ENCODE measurements at places on chromosomes 5 and 9.
A peak's percentile ranks its signal among the peaks of the same experiment; 100 is the strongest.

- no peak for DNase-seq
These were observed 2.7 kb upstream of the PURA start for GRCh38 chr5:140111011-140111858.

GRCh38 chr5:168765551-168766425, 186.6 kb upstream of the PANK3 start:
- no peak for DNase-seq

- peak; percentile 76 for DNase-seq
These were observed 87.2 kb downstream of the PTTG1 start for GRCh38 chr5:160508780-160509361.

DNA sequence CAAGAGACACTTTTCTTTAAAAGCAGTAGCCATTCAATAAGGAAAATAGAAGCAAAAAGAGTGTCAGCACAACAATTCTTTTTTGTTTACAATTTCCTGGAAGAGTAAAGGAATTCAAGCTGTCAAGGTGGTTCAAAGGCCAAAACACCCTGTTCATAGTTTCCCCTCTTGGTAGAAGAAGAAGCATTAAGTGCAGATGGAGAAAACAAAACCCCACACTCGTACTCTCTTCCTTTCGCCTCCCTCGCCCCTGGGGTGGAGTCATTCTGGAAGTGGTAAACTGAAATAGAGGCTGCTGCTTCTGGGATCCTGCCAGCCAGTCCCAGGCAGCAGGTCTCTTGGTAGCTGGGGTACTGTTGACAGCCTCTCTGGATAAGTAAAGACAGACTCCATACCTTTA, 105.0 kb downstream of the ANKRD55 start:
- no peak for DNase-seq

GRCh38 chr9:34663303-34663605, 797 bp upstream of the CCL27 start:
- DNase-seq, result no peak

DNA sequence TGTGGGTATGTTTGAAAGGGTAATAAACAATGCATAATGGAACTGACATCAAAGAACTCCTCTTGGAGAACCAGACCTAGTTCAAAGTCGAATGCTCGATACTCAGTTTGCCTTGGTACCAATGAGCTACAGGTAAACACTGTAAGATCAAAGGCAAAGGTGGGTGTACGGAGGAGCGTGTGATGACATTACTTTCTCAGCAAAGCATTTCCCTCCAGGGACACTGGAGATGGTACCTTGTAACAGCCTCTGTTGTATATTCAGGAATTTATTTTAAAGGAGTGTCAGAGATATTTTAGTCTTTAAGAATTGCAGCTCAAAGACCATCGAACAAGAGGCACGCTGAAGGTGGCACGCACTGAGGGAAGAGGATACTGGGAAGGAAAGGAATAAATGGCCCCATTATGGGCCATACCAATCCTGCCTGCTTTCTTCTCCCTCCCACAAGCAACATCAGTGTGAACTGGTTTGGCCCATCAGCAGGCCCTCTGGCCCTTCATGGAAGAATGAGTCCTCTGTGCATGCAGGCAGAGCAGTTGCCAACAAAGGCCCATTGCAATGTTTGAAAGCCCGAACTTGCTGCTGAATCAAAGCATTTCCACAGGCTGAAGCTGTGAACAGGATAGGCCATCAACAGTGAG, 410.2 kb downstream of the ACTL7B start:
- DNase-seq, result no peak

- DNase-seq, result no peak
These were observed 123.9 kb downstream of the TLE4 start for GRCh38 chr9:79695531-79696175.

- DNase-seq, result no peak
These were observed 135.0 kb upstream of the GABRP start for GRCh38 chr5:170648541-170648940.

DNA sequence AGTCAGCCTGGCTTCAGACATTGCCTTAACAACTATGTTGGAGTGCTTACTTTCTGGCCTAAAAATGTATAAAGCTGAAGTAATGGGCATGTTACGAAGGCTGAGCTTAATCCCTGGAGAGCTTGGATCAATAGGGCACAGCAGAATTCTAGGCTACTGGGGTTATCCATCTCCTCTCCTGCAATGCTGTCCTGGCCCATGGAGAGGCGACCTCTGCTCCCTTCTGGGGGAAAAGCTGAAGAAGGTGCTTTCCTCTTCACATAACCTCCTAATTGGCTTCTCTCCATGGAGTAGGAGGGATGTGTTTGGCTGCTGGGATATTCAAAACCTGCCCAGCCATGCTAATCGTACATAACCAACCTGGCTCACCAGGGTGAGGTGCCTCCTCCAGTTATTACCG, 403.5 kb downstream of the DMRT2 start:
- no peak for DNase-seq

DNA sequence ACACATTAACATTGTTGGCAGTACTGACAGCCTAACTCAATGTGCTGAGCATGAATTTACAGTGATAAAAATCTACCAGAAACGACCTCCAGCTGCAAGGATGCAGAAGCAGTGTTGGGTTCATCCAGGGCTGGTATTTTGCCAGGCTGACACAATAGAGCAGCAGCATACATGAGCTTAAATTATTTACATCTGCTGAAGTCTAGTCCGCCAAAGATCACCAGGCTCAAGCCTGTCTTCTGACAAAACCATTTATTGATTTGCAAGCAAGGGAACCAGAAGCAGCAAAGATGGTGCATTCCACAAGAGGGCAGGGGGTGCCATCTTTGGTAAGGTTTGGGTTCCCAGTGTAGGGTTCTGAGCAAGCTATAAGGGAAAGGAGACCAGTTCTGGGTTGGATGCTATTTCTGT, 8.7 kb upstream of the C5orf34 start:
- no peak for DNase-seq

DNA sequence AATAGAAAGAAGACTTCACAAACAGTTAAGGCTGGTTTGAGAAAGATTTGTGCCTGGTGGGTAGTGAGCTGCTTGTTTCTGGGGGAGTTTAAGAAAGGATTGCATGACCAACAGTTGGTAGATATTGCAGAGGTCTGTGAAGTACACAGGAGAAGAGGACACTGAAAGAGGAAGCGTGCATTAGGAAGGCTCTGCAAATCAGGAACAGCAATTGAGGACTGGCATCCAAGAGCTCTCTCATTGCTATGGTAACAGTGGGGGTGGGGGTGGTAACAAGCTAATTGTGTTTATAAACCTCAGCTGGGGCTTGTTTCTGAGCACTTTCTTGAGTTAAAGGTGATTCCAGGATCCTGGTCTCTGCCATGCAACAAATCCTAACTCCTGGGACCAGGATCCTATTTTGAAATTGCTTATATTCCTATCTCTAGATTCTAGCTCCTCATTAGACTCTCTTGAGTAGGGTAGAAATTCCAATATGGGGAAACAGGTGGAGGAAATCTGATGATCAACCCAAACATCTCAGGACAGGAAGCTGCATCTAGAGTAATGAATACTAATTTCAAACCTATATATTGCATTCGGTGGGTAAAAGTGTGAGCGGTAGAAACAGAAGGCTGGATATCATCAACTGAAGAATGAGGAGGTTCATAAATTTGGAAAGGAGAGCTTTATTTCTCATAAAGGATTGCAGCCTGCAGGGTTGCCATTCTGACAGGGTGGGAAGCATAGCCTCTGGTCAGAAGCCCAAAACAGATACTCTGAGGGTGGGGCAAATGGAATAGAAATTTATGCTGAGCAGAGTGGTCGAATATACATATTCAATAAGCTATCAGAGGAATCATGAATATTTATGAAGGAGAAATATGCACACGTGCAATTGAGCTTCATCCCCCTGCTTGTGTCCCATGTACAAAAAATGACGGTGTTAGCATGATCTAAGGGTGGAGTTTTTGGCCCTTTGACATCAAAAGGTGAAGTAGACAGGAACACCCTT, 79.4 kb downstream of the PTTG1 start:
- no peak for DNase-seq

DNA sequence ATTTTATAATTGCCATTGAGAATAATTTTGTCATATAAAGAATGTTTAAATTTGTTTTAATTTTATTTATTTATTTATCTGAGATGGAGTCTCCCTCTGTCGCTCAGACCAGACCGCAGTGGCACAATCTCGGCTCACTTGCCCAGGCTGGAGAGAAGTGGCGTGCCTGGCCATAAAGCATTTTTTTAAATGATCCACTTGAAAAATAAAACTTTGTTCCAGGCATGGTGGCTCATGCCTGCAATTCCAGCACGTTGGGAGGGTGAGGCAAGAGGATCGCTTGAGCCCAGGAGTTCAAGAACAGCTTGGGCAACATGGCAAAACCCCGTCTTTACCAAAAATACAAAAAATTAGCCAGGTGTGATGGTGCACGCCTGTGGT, 2.1 kb upstream of the SIT1 start:
- DNase-seq, result no peak

- peak; percentile 13 for DNase-seq
These were observed 148.1 kb upstream of the MPDZ start for GRCh38 chr9:13427587-13427986.

- DNase-seq, result no peak
These were observed 550.7 kb upstream of the CCNG1 start for GRCh38 chr5:162886717-162887116.

DNA sequence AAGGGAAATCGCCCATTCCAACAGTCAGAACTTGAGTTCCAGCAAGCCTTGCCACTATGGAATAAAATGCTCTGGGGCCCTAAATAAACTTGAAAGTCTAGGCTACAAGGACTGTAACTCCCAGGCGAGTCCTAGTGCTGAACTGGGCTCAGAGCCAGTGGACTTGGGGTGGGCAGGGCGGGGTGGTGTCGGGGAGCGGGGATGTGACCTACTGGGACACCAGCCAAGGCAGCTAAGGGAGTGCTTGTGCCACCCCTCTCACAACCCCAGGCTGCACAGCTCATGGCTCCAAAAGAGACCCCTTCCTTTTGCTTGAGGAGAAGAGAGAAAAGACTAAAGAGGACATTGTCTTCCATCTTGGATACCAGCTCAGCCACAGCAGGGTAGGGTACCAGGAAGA, 61.5 kb downstream of the MEIKIN start:
- no peak for DNase-seq

GRCh38 chr9:137431416-137431931, 8.3 kb downstream of the NOXA1 start:
- DNase-seq, result no peak

GRCh38 chr5:45376417-45376816, 319.8 kb downstream of the HCN1 start:
- DNase-seq, result no peak

DNA sequence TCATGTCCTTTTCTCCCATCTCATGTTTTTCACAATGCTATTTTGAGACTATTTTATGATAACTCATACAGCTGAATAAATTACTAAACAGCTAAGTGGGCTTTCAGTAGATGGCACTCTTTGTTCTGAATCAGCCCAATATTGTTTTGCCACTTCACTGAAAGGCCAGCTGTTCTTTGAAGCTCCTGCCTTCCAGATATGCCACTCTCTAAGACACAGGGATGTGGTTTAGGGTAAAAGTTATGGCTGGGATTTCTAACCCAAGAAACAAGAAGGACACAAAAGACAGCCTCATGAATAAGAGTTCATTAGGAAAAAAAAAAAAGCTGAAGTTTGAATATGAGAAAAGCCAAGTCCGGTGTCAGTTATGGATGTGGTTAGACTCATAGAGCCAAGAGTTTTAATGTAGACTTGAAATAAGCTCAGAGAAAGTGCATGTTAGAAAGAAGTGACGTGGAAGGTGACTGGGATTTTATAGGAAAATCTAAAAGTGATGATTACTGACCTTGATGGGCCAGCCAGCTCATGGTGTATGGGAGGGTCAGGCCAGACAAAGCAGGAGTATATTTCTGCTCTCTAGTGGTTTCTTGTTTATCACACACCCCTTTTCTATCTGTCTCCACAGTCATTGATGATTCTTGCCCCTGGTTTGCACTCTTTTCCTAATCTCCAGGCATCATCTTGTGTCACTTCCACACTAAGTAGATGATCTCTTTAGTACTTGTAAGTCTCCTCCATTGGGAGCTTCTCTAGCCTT, 488.5 kb downstream of the NR2F1-AS1 start:
- DNase-seq, result no peak

DNA sequence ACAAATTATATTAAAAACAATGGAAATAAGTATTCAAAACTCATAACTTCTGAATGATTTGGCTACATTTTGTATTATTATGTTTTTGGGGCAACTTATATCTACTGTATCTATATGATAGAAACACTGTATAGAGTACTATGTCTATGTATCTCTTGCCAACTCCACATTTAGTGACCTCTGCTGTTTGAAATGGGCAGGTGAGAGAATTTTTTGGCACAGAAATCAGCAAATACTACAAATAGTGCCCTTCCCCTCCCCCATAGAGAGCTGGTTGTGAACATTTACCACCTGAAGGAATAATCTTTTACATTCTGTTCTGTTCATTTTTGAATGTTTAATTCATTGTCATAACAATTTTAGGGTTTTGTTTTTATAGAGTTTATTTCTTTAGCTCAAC, 545.3 kb downstream of the PDE4D start:
- no peak for DNase-seq

DNA sequence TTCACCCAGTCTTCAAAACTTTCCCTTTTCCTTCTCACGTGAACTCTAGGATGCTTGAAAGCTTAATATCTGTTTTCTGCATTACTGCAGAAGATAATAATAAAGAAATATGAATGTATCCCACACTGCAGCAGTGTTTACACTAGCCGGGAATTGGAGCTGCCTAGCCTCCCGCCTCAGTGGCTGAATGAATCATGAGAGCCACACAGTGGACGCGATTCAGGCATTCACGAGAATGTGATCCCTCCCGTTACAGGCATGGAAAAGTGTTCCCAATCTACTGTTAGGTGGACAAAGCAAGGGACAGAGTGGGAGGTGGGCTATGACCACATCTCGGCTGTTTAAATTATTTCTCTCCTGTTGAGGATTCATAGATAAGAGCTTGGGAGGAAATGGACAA, 69.4 kb upstream of the CTSL start:
- no peak for DNase-seq

GRCh38 chr9:126367139-126367538, 40.5 kb downstream of the MVB12B start:
- DNase-seq, result no peak

DNA sequence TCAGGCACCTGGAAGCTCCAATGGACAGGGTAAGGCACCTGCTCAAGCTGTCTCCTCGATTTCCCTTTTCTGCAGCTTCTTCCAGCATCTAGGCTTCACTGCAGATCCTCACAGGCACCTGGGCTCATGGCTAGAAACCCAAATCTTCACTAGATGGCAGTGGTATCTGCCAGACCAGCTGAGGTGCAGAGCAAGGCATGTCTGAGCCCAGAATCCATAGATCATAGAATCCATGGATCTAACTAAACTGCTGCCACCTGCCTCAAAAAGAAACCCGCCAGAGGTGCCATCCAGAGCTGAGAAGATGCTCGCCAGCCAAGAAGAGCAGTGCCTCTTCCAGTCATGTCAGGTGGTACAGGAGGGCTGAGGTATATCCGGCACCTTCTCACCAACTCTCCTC, 6.9 kb downstream of the SHC3 start:
- DNase-seq, result no peak

GRCh38 chr5:14464096-14464495, 117.5 kb upstream of the OTULINL start:
- no peak for DNase-seq

GRCh38 chr9:128841694-128842492, 12.3 kb upstream of the SPOUT1 start:
- DNase-seq, result no peak
